ENCODE measurements at places on chromosomes 1 and 21.

DNA sequence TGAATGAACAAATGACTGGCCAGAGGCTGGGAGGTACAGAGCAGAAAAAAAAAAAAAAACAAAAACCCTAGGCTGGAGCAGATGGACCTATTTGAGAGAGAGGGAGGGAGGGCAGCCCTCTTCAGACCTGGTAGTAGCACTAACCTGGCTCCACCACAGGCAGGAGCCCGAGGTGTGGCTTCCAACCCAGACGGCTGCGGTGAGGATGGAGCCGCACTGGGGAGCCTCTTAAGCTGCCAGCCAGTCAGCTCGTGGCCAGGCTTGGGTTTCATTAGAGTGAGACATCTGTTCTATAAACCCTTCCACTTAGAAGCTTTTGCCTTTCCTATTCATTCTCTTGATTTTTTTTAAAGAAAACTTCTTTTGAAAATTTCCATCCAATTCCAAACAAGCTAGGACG, 16.8 kb downstream of the LGR6 start:
- no peak for DNase-seq

DNA sequence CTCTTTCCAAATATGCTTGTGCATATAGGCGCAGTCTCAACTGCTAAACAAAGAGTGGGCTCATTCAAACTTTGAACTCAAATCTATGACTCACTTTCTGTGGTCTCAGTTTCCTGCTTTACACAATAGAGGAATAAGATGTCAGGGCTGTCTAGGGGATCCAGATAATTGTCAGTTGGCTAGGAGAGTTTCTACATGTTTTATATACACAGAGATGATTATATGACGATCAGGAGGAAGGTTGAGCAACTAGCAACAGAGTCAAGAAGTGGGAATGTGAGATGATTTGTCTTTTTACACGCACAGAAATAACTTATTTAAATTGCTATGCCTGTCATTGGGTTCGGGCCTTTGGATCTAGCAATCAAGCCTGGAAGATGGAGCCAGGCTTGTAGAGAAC, 299.4 kb upstream of the LYPLAL1 start:
- peak; percentile 46 for DNase-seq

DNA sequence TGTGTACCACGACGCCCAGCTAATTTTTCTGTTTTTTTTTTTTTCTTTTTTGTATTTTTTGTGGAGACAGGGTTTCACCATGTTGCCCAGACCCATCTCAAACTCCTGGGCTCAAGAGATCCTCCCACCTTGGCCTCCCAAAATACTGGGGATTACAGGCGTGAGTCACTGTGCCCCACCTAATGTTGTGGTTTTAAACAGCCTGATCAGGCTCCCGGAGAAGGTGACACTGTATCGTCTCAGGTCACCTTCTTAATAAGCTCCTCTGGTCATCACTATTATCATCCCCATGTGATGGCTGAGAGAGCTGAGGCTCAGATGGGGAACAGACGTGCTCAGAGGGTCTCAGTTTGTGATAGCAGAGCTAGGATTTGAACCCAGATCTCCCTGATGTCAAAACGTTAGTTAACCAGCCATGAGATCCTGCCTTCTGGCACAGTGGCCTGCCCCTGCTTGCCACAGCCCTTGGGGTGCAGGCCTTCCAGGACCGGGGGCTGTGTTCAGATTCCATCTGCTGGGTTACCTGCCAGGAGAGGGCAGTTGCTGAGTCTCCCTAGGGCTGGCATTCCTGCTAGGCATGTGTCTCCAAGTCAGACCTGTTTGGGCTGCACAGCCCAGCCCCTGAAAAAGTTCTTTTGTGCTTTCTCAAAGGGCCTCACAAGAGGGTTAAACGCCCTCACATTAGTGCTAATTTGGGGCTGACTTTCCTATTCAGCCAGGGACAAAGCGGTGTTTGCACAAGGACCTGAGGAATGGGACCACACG, 32.7 kb upstream of the GRHL3 start:
- no peak for DNase-seq

DNA sequence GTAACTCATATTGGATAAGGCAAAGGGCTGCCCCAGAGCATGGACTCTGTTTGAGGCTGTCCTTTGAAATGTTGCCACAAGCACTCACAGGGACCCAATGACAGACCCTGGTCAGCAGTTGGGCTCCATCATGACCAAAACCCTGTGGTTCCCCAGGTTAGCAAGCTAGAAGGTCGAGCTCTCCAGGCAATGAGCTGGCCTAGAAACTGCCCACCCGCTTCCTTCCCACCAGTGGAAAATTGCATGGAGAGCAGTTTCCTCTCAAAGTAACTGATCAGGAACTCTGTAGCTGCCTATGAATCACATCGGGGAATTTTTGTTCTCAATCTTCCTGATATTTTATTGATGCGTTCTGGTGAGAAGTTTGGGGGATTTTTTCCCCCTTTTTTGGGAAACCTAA, 52.8 kb downstream of the FHAD1 start:
- DNase-seq, result no peak

GRCh38 chr1:41038110-41038509, 16.6 kb upstream of the SLFNL1 start:
- DNase-seq, result no peak

DNA sequence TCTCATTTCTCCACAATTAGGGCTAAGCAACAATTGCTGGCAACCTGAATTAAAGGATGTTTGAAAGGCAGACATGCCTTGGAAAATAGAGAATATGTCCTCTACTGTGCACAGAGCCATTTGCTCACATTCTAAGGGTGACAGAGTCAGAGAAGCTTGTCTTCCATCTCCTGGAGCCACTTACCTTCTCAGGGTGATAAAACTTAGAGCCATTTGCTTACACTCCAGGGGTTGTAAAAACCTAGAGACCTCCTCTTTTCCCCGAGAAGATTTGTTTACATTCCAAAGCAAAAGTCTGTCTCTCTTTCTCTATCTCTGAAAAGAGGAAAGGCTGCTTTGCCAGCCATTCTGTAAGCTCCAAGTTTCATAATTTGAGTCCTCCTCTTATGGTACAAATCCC, 61.3 kb downstream of the LBR start:
- DNase-seq, result no peak

- no peak for DNase-seq
These were observed 82.6 kb downstream of the MAB21L3 start for GRCh38 chr1:116193768-116194167.

GRCh38 chr1:33131191-33131590, 50.2 kb downstream of the AZIN2 start:
- DNase-seq, result no peak

GRCh38 chr1:98030976-98031375, 110.1 kb upstream of the DPYD start:
- DNase-seq, result no peak

GRCh38 chr1:66374148-66374547, 159.8 kb upstream of the SGIP1 start:
- DNase-seq, result no peak

GRCh38 chr21:38599381-38599975, 101.2 kb upstream of the ERG start:
- no peak for DNase-seq

GRCh38 chr1:14500041-14500440, 98.4 kb upstream of the KAZN start:
- DNase-seq, result no peak

DNA sequence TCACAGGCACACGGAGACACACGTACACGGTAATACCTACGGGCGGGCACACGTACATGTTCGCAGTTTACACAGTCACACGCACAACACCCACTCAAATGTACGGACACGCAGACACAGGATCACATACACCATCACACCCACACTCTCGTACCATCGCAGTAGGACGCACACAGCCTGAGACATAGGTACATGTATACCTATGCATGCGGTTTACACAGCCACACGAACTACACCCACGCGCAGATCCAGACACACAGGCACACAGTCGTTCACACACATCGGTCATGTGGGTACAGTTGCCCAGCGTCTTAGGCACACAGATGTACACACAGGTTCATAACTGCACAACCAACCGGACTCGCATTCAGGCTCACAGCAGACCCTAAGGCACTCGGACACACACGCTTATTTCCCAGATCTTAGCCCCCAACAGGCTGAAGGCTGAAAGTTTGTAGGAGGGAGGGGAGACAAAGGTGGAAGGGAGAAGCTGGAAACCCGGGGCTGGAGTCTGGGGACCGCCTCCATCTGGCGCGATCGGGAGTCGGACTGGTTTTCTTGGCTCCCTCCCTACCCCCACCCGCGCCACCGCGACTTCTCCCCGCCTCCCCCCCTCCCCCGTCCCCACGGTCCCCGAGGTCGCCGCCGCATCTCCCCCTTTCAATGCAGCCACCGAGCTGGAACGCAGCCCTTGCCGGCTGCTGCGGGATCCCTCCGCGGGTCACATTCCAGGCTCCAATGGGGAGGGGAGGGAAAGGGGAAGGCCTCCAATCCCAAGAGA, 51.9 kb upstream of the SYNC start:
- no peak for DNase-seq

DNA sequence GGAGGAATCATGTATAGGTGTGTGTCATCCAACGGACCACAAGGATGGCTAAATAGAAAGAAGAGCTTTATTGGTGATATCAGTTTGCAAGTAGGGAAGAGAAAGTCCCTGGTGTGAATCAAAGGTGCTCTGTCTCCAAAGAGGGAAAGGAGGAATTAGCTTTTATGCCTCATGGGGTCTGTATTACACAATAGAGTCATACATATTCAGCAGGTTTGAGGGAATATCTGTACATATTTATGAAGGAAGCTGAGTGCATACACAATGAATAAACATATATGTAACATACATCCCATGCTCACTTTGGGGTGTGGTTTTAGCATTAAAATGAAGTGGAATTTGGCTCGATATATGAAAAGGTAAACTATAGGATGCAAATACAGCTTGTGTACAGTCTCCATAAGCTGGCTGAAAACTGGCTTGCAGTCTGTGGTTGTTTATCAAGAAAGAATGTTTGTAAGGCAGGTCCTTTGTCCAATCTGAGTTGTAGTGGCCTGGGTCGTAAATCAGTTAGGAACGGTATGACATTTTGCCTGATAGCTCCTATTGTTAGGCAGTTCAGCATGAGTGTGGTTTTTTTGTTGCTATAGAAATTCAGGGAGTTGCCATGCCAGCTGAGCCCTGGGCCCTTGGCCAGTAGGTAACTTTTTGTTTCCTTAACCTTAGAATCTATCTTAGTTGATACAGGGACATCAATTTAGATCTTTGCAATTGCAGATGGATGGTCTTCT, 198.0 kb upstream of the ZP4 start:
- peak; percentile 3 for DNase-seq

DNA sequence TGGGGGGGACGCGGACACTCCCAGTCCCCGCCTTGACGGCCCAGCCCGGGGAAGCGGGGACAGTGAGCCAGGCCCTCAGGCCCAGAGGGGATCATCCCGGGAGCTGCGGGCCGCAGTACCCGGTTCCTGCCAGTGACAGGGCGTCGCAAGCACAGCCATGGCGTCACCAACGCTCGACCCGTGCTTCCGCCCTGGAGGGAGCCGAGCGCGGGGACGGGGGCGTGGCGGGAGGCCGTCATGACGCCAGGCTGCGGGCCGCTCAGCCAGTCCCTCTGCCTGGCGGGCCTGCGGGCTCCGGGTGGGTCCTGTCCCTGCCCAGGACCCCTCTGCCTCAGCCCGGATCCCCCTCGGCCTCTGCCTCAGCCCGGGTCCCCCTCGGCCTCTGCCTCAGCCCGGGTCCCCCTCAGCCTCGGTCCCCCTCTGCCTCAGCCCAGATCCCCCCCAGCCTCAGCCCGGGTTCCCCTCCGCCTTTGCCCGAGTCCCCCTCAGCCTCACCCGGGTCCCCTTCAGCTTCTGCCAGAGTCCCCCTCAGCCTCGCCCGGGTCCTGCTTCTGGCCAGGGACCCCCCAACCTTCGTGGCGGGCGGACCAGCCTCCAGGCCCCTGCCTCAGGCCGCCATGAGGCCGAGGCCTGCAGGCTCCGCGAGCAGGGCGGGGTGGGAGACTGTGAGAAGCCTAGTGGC, 2.3 kb upstream of the SLC2A5 start:
- no peak for DNase-seq

- DNase-seq, result peak; percentile 45
These were observed 10.8 kb upstream of the DUSP12 start for GRCh38 chr1:161738627-161739287.

DNA sequence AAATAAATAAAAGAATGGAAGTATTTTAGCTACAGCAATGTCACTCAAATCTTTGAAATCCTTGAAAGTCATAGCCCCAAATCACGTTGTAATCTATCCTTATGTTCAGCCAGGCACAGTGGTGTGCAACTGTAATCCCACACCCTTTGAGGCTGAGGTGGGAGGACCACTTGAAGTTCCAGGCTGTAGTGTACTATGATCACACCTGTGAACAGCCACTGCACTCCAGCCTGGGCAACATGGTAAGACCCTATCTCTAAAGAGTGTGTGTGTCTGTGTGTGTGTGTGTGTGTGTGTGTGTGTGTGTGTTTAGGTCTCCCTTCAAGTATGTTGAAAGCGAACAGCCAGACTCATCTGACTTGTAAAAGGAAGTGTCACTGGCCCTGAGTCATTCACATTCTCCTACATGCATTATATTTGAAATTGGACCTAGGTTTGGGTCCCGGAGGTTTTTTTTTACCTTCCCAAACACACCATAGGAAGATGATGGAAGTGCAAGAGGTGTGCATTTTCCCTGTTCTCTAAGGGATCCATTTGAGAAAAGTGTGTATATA, 50.1 kb downstream of the ZNF281 start:
- no peak for DNase-seq

DNA sequence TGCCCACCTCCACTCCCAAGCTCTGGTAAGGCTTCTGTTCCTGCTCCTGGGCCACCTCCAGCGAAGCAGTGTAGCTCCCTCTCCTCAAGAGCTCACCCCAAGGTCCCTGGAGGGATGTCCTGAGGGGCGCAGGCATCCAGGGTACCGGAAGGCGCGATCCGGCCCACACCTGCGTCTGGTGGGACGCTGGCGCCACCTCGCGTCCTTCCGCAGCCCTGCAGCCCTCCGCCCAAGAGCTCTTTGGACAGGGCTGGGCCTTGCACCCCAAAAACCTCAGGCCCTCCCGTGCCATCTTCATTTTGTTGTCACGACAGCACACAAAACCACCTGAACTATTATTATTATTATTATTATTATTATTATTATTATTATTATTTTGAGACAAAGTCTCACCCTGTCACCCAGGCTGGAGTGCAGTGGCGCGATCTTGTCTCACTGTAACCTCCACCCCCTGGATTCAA, 49.2 kb upstream of the PAX7 start:
- peak; percentile 45 for DNase-seq

- no peak for DNase-seq
These were observed 107.7 kb downstream of the NIBAN1 start for GRCh38 chr1:184866586-184866985.

GRCh38 chr1:68456202-68456601, 6.4 kb upstream of the RPE65 start:
- DNase-seq, result no peak

- no peak for DNase-seq
These were observed 113.5 kb downstream of the GDAP2 start for GRCh38 chr1:117815926-117816325.
